CD4-positive, alpha-beta T cell treated with Interleukin-21 for 1 hour (primary cell): ENCODE measurements at places on chromosomes 12 and 14.

GRCh38 chr14:60183138-60183537, 17.9 kb upstream of the DHRS7 start:
- DNase-seq: no peak

- no peak for DNase-seq
Observed at GRCh38 chr12:53048033-53048779, 1.7 kb upstream of the TNS2 start.

DNA sequence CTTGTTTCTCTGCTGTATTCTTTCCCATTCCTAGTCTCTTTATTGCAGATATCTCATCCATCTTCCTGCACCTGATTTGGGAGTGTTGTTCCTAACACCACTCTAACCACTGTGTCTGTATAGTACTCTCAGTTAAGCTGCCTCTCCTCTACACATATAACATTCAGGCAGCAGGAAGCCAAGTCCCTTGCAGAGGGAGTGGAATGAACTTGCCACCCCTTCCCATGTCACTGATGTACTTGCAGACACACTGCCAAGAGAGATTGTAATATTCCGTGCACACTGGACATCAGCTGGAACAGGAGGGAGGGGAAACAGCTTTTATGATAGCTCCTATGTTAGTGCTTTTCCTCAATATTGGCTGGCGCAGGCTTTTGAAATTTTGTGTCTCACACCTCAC, 281.6 kb upstream of the E2F7 start:
- no peak for DNase-seq

- DNase-seq: no peak
Observed at GRCh38 chr14:100698666-100699448, 27.8 kb upstream of the DLK1 start.

DNA sequence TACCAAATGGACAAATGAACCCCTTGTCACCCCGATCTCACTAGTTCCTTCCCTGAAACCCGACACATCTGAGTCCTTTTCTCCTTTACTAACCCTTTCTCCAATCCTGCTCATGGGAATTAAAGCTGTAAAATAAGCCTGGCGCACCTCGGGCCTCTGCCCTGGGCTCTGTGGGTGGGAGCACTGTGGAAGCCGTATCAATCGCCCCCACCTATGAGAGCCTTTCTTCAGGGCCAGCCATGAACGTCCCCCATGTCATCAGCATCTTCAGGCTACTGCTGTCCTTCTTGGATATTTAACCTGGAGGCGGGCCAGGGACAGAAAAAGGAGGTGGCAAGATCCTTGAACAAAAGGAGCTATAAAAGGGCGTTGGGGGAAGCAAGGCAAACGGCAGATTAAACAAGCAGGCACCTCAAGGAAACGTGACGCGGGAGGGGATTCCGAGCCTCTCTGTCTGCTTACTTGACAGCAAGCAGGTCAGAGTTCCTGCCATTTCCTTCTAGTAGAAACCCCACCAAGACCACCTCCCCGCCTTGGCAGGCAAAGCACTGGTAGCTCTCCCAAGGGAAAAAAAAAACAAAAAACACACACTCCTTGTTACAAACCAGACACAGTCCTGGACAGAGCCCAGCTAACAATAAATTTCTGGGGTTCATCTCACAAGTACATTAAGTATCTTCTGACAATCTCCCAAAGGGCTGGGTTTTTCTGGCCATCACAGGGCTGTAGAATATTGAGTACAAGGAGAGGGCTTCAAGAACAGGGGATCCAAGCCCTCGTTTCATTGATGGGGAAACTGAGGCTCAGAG, 62.9 kb downstream of the DPF3 start:
- DNase-seq: no peak

DNA sequence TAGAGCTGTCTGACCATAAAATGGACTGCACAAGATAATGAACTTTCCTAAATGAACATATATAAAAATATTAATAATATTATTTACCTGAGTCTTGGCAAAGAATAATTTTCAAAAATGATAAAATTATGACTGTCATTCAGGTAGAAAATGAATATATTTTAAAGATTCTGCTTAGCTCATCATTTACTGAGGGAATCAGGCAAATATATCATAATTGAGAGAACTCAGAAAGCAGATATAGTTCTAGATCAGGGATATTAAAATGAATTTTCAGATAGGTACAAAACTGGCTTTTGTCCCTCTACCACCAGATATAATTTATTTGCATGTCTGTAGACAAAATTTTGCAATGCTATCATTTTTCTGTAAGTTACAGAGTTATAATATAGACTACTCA, 86.1 kb upstream of the CPM start:
- no peak for DNase-seq

- no peak for DNase-seq
Observed at GRCh38 chr12:4044101-4044500, 170.9 kb upstream of the PARP11 start.

GRCh38 chr14:94020267-94020666, 5.9 kb upstream of the OTUB2 start:
- no peak for DNase-seq

GRCh38 chr12:117727301-117727700, 241.5 kb downstream of the KSR2 start:
- DNase-seq: no peak

DNA sequence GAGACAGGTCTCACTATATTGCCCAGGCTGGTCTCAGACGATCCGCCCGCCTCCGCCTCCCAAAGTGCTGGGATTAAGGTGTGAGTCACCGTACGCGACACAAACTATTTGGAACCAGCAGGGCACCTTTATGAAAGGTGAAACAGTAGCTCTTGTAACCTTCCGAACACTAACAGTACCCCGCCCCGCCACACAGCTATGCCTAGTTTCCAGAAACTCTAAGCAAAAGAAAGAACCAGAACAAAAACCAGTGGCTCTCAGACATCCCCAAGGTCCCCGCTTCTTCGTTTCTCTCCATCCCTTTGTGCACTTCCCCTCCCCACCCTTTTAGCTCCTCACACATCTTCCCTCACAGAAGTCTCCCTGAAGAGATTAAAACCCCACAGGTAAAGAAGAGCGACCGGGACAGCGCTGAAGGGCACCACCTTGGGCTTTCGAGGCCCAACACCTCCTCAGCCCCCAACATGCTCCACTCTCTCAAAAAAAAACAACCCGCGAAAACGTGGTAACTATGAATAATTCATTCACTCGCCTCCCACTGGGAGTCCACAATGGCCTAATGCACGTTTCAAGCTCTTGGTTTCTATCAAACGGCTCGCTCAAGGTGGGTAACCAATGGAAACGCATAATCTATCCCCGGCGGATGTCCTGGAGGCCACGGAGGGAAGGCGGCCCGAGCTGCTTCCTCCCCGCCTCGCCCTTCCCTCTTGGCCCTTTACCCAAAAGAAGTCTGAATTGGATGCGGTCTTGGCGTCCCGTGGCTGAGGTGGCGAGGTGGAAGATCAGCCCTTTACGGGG, 877 bp downstream of the BAG5 start:
- peak; percentile 42 for DNase-seq

- DNase-seq: peak; percentile 40
Observed at GRCh38 chr14:100654814-100655740, 67.9 kb upstream of the BEGAIN start.

DNA sequence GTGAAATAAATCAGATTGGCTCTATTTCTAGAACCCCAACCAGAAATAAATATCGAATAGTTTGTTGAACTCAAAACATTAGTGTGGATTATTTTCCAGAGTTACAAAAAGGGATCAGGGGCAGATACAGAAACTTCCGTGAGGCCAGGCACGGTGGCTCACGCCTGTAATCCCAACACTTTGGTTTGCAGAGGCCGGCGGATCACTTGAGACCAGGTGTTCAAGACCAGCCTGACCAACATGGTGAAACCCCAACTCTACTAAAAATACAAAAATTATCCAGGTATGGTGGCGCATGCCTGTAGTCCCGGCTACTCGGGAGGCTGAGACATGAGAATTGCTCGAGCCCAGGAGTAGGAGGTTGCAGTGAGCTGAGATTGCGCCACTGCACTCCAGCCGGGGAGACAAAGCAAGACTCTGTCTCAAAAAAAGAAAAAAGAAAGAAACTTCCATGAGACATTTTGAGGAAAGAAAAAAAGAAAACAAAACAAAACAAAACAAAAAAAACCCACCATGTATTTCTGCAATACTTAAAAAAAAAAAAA, 2.1 kb downstream of the FBXO21 start:
- DNase-seq: no peak

DNA sequence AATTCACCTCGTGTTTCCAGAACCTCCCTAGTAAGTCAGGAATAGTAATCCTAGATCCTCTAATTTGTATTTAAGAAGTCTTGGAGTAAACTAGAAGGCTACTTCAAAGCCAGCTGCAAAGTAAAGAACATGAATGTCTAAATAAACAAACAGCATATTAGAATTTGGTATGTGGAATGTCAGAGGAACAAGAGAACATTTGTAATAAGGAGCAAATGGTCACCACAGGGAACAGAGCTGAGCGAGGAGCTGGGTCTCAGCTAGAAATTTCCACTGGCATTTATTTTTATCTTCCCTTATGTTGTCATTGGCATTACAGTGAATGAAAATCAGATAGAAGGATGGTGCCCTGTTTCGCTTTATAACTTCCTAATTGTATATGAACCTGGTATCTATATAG, 50.2 kb downstream of the FRMD6 start:
- no peak for DNase-seq

- DNase-seq: no peak
Observed at GRCh38 chr12:94595152-94595551, 55.2 kb downstream of the TMCC3 start.

DNA sequence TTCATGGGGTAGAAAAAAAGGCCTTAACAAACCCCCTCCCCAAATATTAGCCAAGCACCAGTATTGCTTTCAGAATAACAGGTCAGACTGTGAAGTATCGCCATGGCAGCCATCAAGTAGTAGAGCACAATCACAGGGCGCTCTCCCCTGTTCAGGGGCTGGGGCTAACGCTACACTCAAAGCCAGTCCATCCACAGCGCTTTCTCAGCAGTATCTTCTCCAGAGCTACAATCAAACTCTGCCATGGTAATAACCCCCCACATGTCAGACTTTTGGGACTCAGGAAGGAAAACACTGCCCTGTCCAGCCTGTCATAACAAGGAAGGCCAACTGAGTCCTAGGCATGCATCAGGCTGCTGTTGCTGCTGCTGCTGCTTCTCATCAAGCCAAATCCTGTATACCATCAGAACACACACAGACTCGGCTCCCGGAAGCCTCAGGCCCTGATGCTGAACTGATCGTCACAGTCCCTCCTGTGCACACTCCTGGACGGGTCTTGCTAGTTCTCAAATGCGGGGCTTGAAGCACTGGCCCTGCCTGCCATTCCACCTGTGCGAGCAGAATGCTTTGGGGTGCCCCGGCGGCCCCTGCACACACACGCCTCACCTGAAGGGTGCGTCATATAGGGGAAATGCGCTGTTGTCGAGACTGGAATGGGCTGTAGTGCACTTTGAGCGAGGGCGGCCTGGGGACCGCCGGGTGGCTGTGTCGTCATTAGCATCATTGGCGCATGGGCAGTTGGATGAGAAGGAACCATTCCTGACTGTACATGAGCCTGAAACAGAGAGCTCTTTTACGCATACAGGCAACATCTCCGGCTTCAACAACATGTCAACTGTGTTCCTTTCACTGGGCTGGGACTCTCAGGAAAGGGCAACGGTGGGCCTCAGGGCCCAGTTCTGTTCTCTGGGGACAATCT, 47.6 kb downstream of the SH2B3 start:
- no peak for DNase-seq

DNA sequence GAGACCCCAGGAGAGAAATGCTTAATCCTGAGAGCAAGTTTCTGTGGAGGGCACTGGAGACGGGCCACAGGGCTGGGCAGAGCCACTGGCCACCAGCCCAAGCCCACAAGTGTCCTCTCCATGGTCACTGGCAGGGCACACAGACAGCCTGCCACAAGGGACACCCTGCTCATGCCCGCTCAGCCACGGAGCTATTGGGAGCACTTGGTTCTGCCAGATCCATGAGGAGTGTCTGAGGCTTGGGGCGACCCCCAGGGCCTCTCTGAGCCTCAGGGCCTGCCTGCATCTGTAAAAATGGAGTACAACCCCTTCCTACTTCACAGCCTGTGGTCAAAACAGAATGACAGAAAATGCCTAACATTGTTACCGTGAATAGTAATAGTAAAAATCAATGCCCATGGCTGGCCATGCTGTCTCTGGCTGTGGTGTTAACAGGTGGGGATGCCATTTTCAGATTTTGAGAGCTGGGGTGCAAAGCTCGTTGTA, 3.2 kb downstream of the PGF start:
- no peak for DNase-seq

DNA sequence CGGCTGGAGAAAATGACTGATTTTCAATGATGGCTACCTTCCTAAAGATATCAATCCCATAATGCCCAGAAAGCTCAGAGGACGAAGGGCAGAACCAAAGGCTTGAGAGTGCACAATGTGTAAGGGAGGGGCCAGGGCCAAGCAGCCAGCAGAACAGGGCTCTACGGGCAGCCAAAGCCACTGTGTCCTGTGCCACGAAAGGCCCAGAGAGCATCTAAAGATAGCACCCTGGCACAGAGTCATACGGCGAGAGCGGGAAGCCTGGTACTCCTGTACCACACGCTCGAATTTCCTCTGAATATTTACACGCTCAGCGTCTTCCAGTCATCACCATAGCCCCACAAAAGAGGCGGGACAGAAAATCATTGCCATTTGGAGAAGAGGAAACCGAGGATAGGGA, 39.5 kb downstream of the PRMT8 start:
- no peak for DNase-seq

DNA sequence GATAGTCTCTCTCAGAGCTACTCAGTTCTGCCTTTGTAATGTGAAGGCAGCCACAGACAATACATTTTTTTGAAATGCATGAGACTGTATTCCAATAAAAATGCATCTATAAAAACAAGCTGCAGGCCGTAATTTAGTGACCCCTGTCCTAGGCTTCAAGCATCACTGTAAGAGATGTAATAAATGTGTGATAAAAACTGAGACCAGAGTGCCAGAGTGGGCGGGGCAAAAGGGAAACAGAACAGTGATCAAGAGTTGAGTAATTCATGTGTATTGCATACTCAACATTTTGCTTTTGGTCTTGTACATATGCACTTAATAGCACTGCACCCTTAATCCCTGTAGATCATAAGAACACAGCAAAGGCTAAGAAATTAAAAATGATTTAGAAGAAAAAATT, 743.5 kb downstream of the DIO2 start:
- DNase-seq: no peak

GRCh38 chr14:101834397-101834796, 72.9 kb downstream of the PPP2R5C start:
- DNase-seq: no peak

- DNase-seq: peak; percentile 76
Observed at GRCh38 chr12:6684609-6685008, 4.6 kb downstream of the ZNF384 start.

DNA sequence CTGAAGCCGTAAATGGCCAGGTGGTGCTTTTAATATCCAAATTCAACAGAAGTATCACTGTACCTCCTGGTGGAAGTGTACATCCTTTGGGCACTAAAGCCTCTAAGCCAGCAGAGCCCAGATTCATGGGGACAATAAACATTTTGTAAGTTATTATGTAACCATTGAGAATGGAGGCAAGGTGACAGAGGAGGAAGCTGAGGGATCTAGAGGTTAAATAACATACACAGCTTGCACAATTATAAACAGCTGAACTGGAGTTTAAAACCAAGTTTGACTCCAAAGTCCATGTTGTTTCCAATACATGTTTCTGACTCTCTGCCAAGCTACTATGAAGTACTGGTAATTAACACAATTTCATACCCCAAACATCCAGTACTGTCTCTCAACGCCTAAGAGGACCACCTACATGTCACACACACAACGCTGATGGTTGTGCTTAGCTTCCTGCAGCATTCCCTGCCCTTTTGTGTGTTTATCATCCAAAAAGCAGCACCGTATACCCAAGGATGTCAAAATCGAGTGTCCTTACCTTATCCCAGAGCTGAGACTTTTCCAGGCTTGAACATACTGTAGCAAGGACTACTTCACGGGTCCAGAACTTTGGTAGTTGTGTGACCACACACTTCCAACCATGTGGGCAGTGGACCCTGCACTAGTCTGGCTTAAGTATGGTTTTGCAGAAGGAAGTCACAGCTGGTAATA, 41.3 kb downstream of the EGLN3 start:
- DNase-seq: no peak
